ENCODE measurements at places on chromosomes 3 and 15.

DNA sequence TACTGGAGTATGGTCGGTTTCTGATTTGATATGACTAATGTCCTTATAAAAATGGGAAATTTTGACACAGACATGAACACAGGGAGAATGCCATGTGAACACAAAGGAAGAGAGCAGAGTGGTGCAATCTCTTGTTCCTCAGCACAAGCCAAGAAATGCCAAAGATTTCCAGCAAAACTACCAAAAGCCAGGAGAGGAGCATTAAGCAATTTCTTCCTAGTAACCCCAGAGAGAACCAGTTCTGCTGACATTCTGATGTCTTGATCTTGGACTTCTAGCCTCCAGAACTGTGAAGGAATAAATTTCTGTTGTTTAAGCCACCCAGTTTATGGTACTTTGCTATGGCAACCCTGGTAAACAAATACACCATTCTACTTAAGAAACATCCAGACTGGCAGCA lies 227.8 kb upstream of the MRPL3 start:
- DNase-seq, result no peak

GRCh38 chr3:110343376-110343775 lies 728.2 kb upstream of the NECTIN3 start:
- no peak for DNase-seq

GRCh38 chr15:80496096-80496495 lies 91.9 kb downstream of the ARNT2 start:
- no peak for DNase-seq

- no peak for DNase-seq
Measured at GRCh38 chr3:122186372-122186771, 2.9 kb downstream of the CASR start.

GRCh38 chr15:91529534-91529933 lies 324.0 kb upstream of the SLCO3A1 start:
- peak; percentile 43 for DNase-seq

DNA sequence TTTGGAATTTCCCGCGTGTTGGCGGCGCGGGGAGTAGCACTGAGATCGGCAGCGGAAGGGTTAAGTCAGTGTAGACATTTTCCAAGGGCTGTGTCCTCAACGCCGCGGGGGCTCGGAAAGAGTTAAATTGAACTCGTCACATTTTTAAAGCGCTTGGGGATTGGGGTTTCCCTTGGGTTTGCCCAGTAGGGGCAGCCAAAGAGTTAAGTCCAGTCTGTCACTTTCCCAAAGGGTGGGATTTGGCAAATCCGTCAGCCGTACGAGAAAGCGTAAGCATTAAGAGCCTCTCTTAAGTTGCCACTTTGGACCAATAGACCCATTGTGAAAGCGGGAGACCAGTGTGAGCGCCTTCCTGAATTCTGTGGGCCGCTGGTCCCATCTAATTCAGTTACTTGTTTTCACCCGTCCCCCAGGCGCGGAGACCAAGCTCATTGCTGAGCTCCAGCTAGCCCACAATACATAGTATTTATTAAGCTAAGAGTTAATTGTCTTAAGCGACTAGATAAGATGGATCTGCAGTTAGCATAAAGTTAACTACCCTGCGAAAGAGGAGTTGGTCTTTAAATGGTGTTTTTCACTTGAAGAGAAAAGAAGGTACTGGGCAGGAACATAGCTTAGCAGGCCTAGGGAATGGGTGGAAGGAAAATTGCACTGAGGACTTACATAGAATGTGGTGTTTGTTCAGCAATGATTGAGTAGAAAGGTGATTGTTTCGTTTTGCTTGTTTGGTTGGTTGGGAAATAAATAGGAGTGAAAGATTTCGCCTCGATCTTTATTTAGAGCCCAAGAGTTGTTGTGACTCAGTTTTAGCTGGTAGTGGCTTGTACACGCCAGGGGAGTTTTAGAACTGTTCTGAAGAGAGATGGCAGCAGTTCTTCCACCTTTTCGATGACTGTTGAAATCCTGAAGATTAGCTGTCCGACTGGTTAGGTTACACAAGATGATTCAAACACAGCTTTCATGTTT lies 932 bp downstream of the ARL8B start:
- DNase-seq, result peak; percentile 41

DNA sequence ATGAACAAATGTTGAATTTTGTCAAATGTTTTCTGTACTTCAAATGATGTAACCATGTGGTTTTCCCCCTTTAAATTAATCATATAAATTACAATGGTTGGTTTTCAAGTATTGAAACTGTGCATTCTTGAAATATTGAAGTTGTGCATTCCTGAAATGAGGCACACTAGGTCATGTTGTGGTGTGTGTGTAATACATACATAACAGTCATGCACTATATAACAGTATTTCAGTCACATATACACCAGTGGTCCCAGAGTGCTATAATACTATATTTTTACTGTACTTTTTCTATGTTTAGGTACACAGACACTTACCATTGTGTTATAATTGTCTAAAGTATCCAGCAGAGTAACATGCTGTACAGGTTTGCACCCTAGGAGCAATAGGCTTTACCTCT lies 11.0 kb upstream of the IQCF5 start:
- no peak for DNase-seq

GRCh38 chr3:27721717-27722564 lies at the start of gene EOMES:
Gene EOMES, minus strand, starts transcription at chr3:27722323. Its CDS starts 29 bp downstream, at chr3:27722294.
- DNase-seq, result peak; percentile 77

- DNase-seq, result no peak
Measured at GRCh38 chr3:37093481-37093880, 80.9 kb downstream of the LRRFIP2 start.

GRCh38 chr15:37940876-37941275 lies 6.4 kb downstream of the TMCO5A start:
- no peak for DNase-seq

DNA sequence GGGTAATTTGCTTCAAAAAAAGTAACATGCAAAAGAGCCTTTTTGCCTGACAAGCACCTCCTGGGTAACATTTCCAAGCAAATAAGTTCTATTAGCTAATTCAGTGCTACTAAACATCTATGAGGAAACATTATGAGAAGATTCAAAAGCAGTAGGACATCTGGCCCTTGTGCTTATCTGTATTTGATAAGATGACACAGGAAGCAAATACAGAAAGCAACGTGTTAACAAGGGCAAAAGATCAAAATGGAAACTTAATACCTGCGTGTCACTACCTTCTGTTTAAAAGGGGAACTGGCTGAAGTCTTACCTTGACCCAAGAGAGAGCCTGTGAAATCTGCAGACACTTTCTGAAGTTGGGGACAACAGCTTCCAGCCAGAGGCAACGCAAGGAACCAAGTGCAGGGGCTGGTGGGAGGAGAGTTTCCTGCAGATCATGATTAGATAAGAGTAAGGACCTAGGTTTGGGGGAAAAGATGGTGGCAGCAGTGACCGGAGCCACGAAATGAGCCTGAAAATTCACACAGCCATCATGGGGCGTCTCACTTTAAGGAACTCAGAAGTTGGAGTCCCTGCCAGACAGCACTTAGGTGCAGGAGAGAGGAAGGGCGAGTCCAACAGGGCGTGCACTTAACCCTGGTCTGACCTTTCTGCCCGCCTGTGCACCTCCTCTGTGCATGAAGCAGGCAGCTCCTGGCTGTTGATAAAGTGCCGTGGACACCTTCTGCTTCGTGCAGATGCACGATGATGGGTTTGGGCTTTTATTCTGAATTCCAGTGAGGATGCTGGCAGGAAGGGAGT lies 153.6 kb upstream of the BHLHE40 start:
- DNase-seq, result no peak

DNA sequence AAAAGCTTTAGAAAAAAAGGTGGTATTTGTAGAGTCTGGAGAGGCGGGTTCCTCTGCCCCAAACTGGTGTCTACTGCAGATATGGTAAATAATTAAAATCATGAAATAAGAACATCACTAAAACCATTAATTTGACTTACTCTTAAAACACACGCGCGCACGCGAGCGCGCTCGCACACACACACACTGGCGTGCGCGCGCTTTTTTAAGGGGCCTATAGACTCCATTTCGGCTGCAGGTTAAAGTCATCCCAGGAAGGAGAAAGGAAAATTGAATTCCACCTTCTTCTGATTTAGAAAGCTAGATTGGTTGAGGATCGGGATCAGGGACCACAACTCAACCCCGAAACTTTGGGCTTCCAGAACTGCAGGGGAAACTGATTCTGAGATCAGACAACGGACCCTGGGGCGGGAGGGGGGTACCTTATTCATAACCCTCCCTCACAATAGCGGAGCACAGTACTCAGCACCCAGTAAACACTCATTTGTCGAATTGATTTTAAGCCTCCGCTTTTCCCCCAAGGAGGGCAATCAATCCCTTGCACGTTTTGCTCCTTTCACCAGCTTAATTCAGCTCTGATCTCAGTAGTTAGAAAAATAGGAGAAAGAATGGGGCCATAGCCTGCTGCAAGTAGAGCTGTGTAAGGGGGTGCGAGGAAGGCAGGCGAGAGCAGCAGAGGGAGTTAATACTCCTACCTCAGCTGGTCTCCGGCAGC lies 509 bp upstream of the LRRC3B start:
- no peak for DNase-seq

Data from CD4-positive, alpha-beta T cell treated with Interleukin-15 for 4 hours (primary cell).